Activated naive CD4-positive, alpha-beta T cell treated with anti-CD3 and anti-CD28 coated beads for 36 hours (primary cell): ENCODE measurements at places on chromosomes 3 and 15. TPM values are rescaled to one million over a fixed set of nuclear protein-coding genes. Genes with fewer than 3 reads are reported as not detected.

IL17RB gene
- total RNA-seq, result 0.14 TPM

EFCAB12 gene
- total RNA-seq, result 0.81 TPM

PLSCR1 gene
- 60.1 TPM for total RNA-seq

ATRIP gene
- 8.9 TPM for total RNA-seq

CP gene
- total RNA-seq, result not detected

IQCH gene
- total RNA-seq, result 0.98 TPM

TMEM43 gene
- total RNA-seq, result 19.8 TPM

NDN gene
- 1.6 TPM for total RNA-seq

DNA sequence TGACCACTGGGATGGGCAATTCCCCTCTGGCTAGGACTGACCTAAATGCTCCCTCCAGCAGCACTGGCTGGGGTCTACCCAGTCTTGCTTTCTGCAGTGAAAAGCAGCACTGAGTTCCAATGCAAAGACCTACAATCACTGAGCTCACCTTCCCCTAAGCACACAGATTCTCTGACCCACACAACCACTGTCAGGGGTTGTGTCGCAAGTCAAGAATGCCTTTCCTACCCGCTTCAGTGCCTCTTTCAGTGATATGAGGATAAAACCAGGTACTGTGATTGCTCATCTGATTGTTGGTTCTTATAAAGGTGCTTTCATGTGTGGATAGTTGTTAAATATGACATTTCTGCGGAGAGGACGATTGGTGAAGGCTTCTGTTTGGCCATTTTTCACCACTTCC lies 345.6 kb downstream of the GAP43 start:
- no peak for DNase-seq

DNA sequence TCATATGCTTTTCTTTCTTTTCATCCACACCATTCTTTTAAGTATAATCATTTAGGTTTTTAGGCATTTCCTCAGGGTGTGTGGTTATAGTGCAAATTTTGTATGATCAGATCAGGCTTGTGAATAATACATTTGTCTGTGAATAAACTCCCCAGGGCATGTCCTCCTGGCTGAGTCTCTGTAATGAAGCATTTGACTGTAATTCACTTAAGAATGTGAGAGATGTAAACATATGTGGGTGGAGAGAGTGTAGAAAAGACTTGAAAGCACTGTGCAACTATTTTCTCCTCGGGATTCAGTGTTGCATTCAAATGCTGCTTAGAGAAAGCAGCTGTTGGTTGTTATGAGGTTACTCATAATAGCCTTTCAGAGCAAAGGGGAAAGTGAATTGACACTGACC lies 996.5 kb downstream of the TUSC7 start:
- no peak for DNase-seq

DNA sequence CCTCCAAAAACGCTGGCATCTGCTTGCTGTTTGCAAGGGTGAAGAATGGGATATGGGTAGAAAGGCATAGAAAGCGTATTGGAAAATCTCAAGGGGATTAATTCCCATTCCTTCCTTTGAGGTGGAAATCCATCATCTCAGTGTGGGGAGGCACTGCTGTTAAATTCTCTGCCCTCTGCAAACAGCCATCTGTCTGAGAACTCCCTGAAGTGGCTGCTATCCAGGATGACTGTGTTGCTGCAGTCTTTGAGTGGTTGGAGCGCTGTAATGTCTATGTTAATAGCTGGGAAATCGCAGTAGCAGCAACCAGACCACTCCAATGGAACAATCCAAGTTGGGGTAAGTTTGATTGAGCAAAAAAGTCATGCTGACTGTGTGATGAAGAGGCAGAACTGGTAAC lies 625.9 kb downstream of the NLGN1 start:
- no peak for DNase-seq

DNA sequence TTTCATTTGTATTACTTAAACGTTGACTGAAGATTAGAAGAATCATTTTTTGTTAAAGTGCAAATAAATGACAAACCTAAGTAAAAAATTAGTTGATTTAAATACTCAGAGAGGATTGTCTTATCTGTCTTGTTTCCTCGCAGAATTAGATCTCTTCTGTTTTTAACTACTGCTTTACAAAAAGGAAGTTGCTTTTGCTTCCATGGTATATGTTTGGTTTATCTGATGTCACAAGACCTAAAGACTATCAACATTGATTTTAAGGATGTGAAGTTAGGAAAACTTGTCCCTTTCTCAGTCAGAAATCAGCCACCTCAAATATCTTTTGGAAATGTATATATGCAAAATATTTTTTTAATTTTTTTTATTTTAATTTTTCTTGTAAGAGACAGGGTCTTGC lies 28.7 kb downstream of the GPR171 start:
- DNase-seq, result no peak

- DNase-seq, result no peak
Observed at GRCh38 chr15:77837649-77838025, 204.9 kb upstream of the LINGO1 start.

DNA sequence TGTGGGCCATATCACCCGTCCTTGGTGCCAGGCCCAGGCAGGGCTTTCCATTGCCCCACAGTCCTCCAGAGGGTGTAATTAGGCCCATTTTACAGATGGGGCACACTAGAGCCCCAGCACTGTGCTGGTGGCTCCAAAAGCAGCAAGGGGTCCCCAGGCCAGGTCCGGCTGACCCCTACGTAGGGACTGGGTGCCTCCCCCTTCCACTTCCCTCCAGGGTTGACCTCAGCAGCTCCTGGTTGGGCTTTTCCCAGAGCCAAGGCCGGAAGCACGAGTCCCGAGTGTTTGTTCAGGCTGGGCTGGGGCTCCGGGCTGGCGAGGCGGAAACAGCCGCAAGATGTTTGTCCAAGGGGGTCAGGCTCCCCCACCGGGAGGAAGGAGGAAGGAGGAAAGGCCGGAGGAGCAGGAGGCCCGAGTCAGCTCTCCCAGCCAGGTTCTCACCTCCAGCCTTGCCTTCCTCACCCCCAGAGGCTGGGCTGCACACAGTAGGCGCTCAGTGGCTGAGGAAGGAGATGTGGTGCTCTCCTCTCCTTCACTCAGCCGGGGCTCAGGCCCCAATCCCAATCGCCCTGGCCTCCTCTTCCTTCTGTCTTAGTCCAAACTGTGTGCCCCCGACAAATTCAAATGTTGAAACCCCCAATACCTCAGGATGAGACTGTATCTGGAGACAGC lies 17.1 kb upstream of the PLXND1 start:
- no peak for DNase-seq

DNA sequence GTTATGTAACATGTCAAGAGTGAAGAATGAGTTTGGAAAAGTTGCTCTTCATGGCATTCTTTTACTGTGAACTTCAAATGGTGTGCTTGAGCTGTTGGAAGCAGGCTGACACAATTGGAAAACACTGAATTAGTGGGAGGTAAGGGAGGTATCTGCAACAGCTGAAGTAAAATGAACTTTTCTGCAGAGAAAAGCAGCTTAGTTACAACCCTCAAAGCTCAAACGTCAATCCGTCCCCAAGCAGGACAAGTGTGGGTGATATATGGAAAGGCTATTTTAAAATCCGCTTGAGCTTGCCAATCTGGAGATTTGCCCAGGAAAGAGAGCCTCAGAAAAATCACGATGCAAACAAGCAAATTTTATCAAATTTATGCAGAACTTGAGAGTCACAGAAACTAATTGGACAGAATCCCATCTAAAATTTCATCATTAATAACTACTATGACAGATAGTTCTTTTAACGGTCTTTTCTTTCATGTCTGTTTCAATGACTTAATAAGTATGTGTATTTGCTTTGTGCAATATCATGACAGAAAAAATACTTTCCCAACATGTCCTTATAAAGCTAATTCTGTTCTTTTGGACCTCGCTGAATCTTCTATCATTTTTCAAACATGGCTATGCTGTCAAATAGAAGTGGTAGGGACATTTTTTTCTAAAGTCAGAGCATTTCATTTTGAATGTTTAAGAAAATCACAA lies 266.6 kb upstream of the SLITRK3 start:
- no peak for DNase-seq

- no peak for DNase-seq
Observed at GRCh38 chr3:127758013-127758412, 64.3 kb downstream of the MGLL start.

GRCh38 chr15:74470631-74471395 lies 9.9 kb upstream of the UBL7 start:
- DNase-seq, result no peak

DNA sequence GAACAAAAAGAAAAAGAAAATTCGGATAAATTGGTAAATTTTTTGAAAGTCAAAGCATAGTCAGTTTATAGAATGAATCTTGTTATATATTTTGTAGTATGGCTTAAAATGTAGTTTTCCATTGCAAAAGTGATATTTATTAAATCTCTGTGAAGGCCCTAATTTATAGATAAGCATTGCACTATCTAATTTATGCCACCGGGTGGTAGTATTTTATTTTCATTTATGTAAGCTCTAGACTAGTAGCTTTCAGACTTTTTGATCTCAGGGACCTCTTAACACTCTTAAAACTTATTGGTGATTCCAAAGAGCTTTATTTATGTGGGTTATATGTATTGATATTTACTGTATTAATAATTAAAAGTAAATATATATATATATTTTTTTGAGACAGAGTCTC lies 133.9 kb upstream of the LRRFIP2 start:
- no peak for DNase-seq

DNA sequence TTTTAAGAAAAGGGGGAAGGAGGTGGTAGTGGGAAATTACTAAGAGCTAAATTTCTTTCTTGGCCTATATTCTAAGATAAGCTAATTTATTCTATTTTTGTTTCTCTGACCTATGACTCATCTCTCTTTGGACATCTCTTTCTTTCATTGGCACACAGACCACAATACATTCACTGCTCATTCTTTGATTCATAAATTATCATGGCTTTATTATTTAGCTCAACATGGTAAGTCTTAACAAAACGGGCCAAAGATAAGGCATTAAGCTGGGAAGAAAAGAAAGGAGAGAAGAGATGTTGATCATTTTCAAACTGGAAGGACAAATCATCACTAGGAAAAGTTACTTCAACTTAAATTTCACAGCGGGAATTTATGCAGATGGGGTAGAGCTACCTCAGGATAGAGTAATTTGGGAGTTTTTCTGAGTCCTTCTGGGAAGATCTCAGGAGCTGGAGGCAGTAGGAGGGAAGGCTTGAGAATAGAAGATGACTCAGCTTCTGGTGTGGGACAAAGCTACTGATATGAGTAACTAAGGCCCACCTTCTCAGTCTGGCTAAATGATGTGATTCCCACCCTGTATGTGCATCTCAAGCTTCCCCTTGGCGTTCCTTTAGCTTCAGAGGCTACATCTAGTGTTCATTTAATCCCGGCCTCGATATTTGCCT lies 7.5 kb upstream of the ALCAM start:
- no peak for DNase-seq

DNA sequence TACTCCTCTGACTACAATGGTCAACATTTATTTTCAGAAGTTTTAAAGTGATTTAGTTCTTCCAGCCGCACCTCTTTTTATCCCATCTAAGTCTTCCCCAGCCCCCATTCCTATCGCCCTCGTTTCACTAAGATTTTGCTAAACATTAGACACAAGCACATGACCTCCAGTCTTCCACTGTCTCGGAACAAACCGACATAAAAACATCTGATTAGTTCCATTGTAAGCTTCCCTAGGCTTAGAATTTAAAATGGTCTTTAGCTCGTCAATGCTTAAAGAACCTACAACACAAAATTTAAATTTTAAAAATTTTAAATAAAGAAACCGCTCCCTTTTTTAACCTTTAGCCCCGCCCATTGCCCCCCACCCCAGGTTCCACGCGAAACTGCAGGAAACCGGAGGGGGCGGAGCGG lies 284 bp upstream of the TSC22D2 start:
- no peak for DNase-seq

DNA sequence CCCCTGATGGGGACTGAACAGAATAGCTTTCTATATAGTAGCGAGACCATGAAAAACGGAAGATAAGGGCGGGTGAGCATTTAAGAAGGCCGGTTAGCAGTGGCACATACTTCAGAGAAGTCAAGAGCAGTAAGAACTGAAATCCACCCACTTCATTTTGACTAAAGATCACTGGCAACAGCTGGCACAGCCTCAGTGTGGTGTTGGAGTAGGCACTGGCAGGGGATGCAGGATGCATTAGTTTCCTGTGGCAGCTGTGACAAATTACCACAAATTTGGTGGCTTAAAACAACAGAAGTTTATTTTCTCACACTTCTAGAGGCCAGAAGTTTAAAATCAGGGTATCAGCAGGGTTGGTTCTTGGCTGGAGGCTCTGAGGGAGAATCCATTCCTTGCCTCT lies 176.5 kb downstream of the ADAMTSL3 start:
- no peak for DNase-seq

- no peak for DNase-seq
Observed at GRCh38 chr3:126103121-126104027, 19.4 kb upstream of the SLC41A3 start.

DNA sequence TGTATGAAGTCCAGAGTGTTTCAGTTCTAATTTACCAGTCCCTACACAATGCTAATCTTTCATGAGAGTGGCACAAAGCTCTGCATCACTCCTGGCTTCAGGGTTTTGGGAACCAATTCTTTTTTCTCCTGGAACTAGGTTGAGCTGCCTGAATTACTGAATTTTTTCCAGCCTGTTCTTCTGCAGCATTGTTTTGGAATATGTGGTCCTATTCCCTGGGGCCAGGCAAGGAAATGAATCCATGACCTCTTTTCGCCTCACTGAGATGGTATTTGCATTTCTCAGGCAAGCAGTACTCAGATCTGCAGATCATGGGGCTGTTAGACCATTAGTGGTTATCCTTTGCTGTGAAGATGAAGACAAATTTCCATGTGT lies 25.6 kb upstream of the GPR171 start:
- DNase-seq, result no peak

- DNase-seq, result peak; percentile 50
Observed at GRCh38 chr15:51621936-51622603, 501 bp downstream of the DMXL2 start.

GRCh38 chr3:157354722-157355121 lies 81.9 kb upstream of the PTX3 start:
- no peak for DNase-seq

DNA sequence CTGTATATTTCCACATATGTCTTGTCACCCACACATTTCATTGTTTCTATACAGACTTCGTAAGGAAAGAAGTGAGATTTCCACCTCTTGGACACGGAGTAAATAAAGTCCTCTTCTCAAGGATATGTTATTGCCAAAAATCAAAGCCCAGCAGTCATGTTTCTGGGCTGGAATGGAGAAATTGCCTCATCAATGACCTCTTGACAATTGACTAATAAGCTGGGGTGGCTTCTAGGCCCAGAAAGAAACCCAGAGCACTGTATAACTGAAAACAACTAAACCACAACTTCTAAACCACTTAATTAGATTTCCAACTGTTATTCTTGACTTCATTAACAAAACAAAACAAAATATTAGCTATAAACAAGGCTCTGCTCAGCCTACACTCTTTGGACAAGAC lies 56.4 kb upstream of the SLC24A5 start:
- DNase-seq, result no peak

DNA sequence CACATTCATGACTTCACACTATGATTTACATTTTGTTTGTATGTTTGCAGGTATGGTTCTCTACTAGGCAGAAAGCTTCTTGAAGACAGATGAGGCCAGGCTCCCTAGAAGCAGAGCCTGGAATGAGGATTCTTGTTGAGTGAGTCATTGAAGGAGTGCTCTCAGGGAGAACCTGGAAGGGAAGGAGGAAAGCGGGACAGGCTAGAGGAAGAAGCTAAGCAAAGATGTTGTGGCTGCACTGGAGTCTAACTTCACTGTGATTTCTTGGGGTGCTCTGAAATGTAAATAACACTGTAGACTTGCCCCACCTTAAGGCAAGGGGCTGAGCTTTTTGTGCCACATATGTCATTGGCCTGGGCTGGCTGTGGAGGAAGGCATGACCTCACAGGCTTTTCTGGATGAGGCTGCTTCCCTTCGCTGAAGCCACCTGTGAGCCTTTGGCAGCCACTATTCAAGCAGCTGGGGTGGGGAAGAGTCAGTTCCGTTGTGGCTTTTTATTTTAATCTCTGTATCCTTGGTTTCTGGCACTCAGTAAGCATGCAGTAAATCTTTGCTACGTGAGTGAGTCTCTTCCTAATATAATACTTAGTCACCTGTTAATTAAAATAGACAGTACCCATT lies 307.3 kb downstream of the SV2B start:
- DNase-seq, result peak; percentile 50
